ENCODE measurements at places on chromosomes 6 and 20.

DNA sequence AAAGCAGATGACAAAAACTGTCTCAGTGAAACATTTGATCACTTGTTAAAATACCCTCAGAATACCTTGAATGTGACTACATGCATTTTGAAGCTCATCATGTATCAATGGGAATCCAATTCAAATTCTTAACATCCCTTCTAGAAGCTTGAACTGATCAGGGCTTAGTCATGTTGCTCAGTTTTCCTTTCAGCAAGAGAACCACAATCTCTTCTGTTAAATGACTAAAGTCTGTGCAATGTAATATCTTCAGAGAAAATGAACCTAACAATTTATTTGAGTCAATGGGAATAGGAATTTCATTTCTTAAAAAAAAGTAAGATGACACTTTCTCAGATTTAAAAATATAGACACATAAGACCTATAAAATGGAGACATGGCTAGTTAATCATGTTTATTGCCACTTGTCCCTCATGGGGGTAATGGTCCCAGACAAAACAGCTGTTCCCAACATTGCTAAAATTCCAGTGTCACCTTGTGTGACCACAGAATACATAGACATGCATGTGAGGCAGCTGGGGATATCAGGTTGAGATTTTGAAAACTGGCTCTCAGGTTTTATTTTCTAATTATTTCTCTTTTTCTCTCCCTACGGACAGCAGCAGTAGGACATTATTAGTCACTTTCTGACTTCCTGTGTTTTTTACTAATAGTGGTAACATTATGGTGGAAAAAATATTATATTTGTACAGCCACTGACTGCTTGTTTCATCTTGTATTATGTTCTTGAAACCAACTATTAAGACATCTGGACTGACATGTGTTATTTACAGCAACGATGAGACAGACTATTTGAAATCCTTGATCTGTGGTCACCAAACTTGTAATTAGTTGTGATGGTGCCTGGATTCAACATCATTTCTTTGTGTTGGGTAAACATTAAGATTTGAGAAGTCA is 192.5 kb downstream of the COL9A1 start:
- DNase-seq, result no peak

DNA sequence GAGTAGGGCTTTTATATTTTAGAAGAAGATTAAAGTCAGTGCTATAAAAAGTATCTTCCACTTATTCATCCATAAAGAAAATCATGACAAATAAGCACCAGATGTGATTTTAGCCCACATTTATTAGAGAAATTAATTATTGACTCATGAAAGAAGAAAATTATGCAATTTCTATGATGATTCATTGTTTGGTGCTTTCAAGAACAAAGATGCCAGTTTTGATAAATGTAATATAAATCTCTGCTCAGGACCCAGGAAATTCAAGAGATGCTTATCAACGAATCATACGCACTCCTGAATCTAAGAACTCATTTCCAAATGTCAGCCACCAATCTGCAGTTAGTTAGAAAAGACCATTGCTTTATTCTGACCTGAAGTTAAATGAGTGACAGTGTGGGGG is 211.4 kb downstream of the ARHGAP18 start:
- DNase-seq, result no peak

- no peak for DNase-seq
These were observed 150.2 kb downstream of the CDH26 start for GRCh38 chr20:60108397-60108796.

DNA sequence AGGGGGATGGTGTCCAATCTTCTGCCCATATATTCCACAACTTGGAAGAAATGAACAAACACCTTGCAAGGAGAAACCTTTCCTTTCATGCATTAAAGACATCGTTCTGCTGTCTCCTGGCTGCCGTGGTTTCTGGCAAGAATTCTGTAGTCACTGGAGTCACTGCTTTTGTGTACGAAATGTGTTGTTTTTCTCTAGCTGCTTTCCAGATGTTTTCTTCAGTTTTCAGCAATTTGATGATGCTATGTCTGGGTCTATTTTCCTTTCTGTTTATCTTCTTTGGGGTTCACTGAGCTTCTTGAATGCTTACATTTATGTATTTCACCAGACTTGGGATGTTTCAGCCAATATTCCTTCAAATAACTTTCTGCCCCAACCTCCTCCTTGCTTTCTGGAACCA is 40.6 kb upstream of the SLCO4A1 start:
- no peak for DNase-seq

- no peak for DNase-seq
These were observed 413.0 kb downstream of the BMP2 start for GRCh38 chr20:7180256-7181045.

- no peak for DNase-seq
These were observed 3.7 kb downstream of the RNF39 start for GRCh38 chr6:30071858-30072257.

DNA sequence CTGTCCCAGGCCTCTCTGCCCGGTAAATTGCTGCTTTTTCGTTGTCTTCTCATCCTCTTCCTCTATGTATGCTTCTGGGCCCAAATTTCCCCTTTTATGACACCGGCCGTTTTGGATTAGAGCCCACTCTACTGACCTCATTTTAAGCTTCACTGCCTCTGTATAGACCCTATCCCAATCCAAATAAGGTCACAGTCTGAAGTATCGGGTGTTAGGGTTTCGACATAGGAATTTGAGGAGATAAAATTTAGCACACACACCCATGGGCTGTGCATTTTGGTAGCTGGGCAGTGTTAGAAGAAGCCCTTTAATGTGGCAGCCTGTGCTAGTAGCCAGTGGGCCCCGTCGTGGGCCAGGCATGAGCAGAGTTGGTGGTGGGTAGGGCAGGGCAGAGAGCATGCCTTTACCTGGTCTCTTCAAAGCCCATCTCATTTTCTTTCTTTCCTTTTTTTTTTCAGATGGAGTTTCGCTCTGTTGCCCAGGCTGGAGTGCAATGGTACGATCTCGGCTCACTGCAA is 27.9 kb upstream of the EZR start:
- no peak for DNase-seq

DNA sequence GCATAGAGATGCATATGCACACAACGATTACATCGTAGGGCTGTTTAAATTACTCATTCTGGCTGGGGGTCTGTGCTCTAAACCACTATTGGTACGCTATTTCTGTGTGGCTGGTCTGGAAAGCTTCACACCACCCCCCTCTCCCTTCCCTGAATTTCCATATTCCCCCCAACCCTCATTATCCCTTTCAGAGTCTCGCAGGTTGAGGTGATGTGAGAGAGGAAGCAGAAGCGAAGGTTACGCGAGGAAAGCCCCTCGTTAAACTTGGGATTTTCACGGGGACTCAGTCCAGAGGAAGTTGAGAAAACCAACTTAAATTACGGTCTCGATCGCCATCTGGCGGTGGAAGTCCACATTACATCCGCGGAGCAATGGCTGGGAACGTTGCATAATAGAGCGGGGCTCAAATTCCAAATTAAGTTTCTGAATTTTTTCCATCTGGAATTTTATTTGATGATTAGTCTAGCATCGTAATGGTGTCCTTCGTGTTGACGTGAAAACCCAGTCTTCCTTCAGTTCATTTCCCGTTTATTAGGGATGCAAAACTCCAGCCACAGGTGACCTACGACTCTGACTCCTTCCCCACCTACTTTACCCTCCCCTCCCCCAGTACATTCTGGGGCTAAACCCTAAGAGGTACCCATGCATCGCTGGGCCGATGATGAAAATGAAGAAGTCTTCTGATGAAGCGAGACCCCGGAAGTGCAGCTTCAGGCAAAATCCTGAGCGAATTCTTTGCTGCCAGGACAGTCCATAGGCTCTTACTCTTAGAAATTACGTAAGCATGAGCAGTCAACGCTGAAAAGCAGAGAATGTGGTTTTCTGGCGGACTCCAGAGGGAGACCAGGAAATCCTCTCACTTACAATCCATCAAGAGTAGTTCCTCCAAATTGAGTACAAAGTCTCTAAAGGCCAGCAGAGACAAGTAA is 19.7 kb downstream of the HLA-DOB start:
- peak; percentile 86 for DNase-seq

DNA sequence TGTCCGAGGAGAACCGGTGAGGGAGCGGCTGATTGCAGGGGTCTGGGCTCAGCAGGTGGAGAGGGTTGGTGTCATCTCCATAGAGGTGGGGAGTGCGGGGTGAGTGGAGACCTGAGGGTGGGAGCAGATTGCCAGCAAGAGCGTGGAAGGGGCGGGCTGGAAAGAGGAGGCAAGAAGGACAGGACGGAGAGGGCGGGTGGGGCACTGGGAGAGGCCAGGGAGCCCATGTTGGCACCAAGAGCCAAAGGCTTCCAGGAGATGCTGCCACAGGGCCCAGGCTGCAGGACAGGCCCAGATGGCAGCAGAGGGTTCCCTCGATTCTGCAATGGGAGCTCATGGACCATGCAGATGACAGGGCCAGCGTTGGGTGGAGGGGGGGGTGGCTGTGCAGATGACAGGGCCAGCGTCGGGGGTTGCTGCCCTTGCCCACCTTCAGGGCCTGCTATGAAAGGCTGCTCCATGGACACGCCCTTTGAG is 105.4 kb downstream of the TMEM242 start:
- no peak for DNase-seq

DNA sequence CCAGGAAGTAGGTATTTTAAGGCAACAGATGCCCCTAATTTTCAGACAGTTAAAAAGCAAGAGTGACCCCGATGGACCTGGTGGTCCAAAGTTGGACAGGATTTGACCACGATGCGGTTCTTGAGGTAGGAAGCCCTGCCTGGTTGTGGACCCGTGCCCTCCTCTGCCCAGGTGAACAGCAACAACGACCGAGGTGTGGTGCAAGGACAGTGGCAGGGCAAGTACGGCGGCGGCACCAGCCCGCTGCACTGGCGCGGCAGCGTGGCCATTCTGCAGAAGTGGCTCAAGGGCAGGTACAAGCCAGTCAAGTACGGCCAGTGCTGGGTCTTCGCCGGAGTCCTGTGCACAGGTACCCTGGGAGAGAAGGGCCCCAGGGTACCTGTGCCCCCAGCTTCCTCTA is 18.7 kb downstream of the TGM6 start:
- DNase-seq, result no peak

DNA sequence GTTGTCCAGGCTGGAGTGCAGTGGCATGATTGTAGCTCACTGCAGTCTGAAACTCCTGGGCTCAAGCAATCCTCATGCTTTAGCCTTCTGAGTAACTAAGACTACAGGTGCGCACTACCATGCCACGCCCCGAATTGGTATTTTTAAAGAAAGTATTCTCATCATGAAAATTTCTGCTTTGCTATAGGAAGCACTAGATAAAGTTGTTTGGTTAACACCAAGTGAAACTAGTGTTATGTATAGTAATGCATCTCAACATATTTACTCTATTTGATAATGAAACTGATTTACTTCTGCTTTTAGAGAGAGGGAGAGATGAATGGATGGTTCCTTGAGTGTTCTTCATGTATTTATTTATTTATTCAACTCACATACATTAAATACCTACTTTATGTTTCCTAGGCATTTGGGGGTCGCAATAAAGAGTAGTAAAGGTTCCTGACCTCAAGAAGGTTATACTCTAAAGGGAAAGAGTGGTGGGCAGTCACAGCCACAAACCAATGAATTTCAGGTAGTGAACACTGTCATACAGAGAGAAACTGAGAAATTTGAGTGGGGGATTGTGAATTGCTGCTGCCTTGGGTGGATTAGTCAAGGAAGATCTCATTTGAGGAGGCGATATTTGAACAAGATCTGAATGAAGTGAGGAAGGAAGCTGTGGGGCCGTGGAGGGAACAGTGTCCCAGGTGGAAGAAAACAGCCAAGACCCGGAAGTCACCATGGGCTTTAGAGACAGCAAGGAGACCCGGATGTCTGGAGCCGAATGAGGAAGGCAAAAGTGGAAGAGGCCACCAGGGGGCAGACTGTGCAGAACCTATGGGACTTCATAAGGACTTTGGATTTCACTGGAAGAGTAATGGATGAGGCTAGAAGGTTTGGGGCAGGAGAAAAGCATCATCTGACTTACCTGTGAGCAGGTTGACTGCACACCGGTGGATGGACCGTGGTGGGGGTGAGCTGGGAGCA is 185.6 kb downstream of the TSHZ2 start:
- no peak for DNase-seq

DNA sequence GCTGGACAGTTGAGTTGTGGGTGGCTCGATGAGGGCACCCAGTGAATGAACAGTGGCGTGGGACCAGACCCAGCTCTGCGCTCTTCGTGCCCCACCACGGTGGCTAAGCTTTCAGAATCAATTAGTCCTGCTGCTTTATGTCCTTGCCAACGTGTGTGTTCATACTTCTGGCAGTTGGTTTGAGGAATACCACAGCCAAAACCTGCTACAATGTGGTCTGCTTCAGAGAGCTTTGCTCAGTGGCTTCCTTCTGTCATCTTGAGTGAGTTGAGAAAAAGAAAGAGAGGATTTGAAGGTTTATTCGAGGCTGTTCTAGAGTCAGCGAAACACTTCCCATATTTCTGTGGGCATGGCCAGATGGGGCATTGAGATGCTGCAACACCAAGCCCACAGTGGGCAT is 39.5 kb upstream of the SLC22A2 start:
- no peak for DNase-seq

- no peak for DNase-seq
These were observed 249.4 kb downstream of the DLL1 start for GRCh38 chr6:170041526-170041925.

GRCh38 chr6:132322398-132322797 is 78.9 kb downstream of the MOXD1 start:
- DNase-seq, result no peak

DNA sequence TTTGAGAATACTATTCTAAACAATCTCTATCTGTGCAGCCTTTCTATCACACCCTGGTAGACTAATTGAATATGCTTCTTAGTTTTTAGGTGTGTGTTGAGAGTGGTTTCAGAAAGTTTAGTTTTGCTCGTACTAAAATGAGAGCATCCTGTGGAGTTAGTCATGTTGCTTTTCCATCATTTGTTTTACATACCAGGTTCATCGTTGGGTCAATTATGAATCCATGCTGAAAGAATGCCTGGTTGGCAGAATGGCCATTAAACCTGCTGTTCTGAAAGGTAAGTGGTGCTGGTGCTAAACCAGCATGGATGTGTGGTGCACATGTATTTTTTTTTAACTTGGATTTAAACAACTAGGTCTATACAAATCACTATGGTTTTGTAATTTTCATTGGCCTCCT is 49.3 kb downstream of the CYB5R4 start:
- DNase-seq, result no peak

GRCh38 chr6:127967708-127968107 is 66.8 kb upstream of the THEMIS start:
- no peak for DNase-seq

- DNase-seq, result no peak
These were observed 582.6 kb downstream of the UTRN start for GRCh38 chr6:144867761-144868160.

- no peak for DNase-seq
These were observed 16.7 kb downstream of the HMGN4 start for GRCh38 chr6:26554697-26555504.

DNA sequence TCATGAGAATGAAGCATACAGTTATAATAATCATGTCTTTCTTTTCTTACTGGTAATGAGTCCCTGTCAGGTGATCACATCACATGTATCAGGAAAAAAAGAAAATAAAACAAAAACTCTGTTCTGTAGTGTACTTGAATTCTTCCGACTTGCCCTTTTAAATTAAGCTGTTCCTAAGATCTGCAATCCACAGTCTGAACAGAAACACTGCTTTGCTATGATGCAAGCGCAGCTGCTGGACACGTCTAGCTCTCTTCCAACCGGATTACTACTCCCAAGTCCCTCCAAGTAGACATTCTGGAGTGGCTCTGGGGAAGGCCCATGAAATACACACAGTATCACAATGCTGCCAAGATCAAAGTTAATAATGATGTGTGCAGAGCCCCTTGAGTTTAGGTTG is 83.7 kb downstream of the FYN start:
- DNase-seq, result no peak

GRCh38 chr20:29873946-29874345 is 1383.5 kb upstream of the DEFB115 start:
- no peak for DNase-seq
